ELR (cell line): ENCODE measurements at places on chromosomes 6 and 20.

- DNase-seq, result no peak
Observed at GRCh38 chr20:56621730-56622129, 7.4 kb upstream of the TFAP2C start.

DNA sequence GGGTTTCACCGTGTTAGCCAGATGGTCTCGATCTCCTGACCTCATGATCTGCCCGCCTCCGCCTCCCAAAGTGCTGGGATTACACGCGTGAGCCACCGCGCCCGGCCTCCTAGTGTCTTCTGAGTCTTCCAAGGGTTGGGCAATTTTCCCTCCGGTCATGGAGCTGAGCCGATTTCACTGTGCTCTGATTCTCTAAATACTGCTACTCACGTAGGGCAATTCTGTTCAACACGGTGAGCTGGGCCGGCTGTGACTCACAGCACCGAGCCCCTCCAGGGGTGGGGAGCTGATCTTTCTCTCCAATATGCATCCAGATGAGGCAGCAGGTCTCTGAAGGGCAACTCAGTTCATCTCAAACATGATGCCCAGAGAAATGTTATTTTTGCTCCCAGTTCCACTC lies 71.6 kb upstream of the CD93 start:
- peak; percentile 35 for DNase-seq

DNA sequence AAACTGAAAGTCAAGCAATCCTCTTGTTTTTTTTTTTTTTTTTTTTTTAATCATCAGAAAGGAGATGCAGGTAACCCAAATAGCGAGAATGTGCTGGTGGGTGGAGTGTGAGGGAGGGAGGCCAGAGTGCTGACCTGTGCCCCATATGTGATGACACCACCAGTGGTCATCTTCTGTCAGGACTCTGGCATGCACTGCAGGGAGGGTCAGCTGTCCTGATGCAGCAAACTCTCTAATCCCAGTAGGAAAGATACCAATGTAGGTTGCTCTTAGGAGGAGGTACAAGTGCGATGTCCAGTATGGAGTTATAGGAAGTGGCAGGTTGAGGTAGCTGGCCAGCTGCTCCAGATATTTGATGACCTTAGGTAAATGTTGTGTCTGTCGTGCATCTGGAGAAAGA lies 2.8 kb upstream of the CST4 start:
- DNase-seq, result peak; percentile 63

DNA sequence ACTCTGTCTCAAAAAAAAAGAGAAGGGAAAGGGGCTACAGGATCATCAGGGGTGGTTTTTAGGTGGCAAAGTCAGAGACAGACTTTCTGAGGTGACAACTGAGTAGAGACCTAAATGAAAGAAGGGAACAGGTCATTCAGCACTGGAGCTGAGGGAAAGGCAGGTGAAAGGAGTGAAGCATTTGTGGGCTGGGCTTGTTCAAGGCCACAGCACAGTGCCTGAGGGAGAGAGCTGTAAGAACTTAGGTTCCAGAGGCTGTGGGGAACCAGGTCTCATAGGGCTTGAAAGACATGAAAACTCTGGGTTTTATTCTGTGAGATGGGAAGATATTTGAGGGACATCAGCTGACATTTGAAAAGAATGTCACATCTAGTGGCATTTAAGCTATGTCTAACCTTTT lies 20.8 kb downstream of the KATNA1 start:
- no peak for DNase-seq

GRCh38 chr6:113315879-113316278 lies 541.3 kb upstream of the MARCKS start:
- DNase-seq, result no peak

- DNase-seq, result peak; percentile 27
Observed at GRCh38 chr6:49327005-49327404, 136.0 kb downstream of the MMUT start.

DNA sequence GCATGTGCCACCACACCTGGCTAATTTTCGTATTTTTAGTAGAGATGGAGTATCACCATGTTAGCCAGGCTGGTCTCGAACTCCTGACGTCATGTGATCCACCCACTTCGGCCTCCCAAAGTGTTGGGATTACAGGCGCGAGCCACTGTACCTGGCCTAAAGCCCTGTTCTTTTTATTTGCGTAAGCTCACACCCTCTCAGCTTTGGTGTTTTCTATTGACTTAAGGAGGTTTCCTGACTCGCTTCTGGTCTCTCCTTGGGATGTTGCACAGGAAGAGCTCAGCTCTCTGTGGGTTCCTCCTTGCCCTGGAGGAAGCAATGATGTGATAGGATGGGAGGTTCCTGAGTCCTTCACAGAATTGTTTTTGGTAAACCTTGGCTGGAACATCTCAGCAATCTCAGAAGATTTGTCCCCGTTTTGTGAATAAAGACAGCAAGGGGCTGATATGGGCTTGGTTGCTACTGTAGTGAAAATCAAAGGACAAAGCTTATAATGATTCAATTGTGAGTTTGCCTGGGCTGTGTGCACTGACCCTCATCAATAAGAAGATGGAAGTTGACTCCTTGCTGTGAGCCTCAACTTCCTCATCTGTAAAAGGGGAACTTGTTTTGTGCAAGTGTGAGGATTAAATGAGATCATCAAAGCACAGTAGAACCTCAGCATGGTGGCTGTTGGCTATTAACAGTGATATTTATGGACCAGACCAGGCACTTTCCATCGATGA lies 27.0 kb downstream of the TOX2 start:
- DNase-seq, result peak; percentile 56

DNA sequence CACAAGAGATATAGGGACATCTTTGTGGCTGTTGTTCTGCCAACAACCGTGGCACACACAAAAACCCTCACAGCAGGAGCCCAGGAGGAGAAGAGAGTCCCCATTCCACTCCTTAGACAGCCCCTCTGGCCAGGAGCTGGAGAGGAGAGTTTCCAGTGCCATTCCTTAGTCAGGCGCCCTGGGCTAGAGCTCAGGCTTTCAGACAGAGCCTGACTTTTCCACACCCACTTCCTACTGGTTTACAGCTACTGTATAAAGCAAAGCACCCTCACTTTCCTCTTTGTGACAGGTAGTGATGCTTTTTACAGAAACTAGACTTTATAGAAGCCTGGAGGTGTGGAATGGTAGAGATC lies 145.9 kb downstream of the SYCP2 start:
- no peak for DNase-seq

DNA sequence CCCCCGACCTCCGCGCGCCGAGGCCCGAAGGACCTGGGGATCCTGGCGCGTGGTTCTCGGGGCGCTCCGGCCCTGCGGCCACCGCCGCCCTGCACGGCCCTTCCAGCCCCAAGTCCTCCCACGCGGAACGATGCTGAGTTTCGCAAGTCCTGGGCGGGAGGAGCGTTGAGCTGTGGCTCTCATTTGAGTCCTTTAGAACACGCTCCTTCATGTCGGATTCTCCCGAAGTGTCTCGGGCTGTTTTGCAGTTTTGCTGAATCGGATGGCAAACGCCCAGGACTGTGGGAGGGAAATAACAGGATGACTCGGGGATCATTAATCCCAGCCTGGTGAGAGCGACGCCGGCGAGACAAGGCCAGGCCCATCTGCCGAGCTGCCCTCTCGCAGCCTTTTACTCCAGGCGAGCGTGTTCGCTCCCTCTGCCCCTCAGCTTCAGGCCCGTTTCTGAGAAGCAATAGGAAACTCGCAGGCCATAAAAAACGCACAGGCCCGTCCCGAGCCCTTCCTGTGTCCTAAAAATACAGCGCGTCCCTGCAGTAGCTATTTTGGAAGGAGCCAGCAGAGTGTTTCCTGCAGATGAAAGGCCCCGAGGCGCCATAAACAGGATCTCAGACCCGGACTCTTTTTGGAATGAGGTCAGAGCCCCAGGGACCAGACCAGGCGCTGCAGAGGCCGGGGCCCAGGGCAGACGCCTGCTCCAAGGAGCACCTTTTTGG lies 153.5 kb downstream of the DLL1 start:
- no peak for DNase-seq

GRCh38 chr6:35496036-35496840 lies 641 bp downstream of the TEAD3 start:
- DNase-seq, result peak; percentile 69

- DNase-seq, result no peak
Observed at GRCh38 chr6:121235386-121235785, 98.9 kb downstream of the TBC1D32 start.

DNA sequence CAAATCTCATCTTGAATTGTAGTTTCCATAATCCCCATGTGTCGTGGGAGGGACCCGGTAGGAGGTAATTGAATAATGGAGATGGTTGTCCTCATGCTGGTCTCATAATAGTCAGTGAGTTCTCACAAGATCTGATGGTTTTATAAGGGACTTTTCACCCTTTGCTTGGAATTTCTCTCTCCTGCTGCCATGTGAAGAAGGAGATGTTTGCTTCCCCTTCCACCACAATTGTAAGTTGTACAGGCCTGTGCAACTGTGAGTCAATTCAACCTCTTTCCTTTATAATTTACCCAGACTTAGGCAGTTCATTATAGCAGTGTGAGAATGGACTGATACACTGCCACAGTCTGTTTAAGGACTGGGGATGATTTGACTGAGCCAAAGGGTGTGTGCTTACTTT lies 44.7 kb downstream of the NKAIN2 start:
- DNase-seq, result no peak

GRCh38 chr20:6714279-6714711 lies 53.2 kb upstream of the BMP2 start:
- no peak for DNase-seq

DNA sequence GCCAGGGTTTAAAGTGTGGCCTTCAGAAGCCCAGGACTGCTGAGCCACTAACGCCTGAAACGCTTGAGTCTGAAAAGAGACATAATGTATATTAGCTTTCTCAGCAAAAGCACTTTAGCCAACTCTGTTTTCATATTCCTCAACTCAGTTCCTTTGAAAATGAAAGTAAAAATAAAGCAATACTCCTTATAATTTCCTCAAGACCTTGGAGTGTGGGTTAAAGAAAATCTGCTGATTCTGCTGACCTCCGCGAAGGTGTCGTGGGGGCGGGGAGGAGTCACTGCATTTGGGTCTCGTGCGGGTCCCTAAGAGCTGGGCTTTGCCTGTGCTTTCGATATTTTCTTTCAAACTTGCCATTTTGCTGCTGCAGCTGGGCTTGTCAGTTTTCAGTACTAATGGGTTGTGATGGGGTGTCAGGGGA lies 142.2 kb upstream of the ARID1B start:
- no peak for DNase-seq

DNA sequence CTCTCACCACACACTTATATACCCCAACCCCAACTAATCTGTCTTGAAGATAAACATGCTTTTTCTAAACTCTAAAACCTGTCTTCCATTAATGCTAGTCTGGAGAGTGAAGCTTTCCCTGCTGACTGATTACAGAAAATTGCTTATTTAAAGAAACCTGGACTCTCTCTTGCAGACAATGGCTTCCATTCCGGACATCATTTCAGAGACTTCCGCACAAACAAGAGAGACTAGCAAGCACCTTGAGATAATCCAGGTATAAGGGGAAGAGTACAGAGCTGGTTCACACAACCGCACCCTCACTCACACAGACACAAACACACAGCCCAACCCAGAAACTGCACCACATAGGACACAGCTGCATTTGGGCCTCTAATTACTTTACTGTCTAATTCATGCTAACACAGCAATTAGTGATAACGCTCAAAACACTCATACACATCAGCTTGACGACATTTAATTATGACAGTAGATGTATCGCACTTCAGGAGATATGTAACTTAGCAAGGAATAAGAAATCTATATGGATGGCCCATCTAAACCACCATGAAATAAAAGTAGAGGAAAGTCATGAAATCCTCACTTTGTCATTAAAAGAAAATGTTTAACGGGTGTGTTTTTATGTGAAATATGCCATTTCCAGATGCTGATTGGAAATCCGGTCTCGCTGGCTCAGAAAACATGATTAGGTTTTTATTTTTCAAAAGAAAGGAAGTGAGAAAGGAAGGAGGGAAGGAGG lies 138.1 kb upstream of the JARID2 start:
- DNase-seq, result no peak

DNA sequence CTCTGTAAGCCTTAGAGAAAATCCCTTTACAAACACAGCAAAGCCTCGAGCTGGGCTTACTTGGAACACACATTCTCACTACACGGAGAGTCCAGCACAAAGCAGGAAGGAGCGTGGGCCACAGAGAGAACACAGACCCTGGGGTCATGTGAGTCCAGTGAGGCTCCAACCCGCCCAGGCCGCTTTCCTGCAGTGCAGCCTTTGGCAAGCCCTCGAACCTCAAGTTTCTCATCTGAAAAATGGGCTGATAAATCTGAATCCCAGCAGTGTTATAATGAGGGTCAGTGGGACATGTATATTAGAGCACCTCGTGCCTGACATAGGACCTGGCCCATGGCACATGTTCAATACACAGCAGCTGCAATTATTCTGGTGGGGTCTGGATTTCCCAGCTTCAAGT lies 305.5 kb upstream of the SULF2 start:
- DNase-seq, result no peak

- no peak for DNase-seq
Observed at GRCh38 chr6:53672237-53672636, 6.7 kb upstream of the KLHL31 start.

- DNase-seq, result no peak
Observed at GRCh38 chr6:154257067-154257466, 99.5 kb downstream of the IPCEF1 start.

GRCh38 chr6:74689601-74690000 lies 516.3 kb downstream of the COL12A1 start:
- DNase-seq, result no peak

DNA sequence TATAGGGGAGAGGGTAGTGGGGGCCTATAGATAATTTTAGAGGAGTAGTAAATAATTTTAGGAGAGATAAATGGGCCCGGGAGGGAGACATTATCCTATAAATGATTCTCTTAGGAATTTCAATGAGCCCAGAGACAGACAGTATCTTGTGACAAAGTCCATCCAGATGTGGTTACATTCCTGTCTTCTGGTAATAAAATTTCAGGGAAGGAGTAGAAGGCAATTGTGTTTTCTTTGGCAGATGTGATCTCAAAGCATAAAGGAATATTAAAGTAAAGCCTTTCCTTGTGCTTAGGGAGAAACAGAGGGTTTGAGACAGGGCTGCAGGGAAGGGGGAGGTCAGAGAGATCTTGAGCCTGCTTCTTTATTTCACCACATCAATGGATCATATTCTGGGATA lies 979.8 kb upstream of the GJE1 start:
- no peak for DNase-seq

DNA sequence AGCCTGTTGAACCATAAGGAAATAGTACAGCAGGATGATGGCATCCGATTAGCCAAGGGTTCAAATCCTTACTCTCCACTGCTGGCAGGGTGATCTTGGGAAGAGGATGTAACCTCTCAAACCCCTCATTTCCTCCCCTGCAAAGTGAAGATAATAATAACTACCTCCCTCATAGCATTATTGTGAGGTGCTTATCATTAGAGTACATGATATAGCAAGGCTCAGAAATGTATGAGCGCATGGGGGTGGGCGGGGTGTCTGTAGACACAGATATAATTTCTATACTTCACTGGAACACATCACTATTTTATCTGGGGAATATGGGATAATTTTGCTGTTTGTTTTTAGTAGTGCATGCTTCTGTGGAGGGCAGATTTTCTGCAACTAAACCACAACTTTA lies 89.8 kb upstream of the LAMP5 start:
- no peak for DNase-seq

- no peak for DNase-seq
Observed at GRCh38 chr6:165661664-165662025, 1.4 kb downstream of the PDE10A start.
